ENCODE measurements at places on chromosomes 1 and 21.

GRCh38 chr1:76038287-76039004 lies 36.1 kb upstream of the ST6GALNAC3 start:
- DNase-seq: no peak

GRCh38 chr21:42079939-42080787 lies 9.0 kb downstream of the UMODL1 start:
- DNase-seq: no peak

DNA sequence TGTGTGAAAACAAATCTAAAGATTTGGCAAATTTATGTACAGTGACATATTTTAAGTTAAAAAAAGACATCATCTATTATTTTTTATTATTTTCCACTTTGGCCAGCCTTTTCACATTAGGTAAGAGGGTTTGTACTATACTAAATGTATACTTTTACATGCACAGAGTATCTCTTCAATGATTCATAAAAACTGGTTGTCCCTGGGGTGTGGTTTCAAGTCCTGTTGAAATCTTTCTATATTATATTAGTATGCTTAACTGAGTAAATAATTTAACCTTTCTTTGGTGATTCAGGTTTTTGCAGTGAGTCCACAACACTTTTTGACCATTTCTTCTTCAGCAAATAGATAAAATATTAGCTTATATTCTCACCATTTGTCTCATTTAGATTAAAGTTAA lies 45.7 kb downstream of the EEIG2 start:
- DNase-seq: no peak

GRCh38 chr1:2783069-2783434 lies 18.4 kb downstream of the TTC34 start:
- no peak for DNase-seq

- DNase-seq: no peak
Observed at GRCh38 chr1:45887156-45887842, 83.9 kb downstream of the MAST2 start.

Data from CD4-positive, alpha-beta T cell treated with Interleukin-6 for 4 hours (primary cell).